ENCODE measurements at places on chromosomes 7 and 10.

DNA sequence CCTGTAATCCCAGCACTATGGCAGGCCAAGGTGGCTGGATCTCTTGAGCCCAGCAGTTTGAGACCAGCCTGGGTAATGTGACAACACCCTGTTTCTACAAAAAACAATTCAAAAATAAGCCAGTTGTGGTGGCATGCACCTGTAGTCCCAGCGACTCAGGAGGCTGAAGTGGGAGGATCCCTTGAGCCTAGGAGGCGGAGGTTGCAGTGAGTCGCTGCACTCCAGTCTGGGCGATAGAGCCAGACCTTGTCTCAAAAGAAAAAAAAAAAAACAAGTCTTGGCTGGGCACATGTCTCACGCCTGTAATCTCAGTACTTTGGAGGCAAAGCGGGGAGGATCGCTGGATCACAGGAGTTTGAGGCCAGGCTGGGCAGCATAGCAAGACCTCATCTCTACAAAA lies 74.6 kb upstream of the PDSS1 start:
- DNase-seq, result peak; percentile 10

- no peak for DNase-seq
Observed at GRCh38 chr10:124316326-124316725, 102.4 kb downstream of the OAT start.

- peak; percentile 54 for DNase-seq
Observed at GRCh38 chr10:10589540-10590303, 427.9 kb upstream of the CELF2 start.

- DNase-seq, result no peak
Observed at GRCh38 chr7:154947604-154948003, 55.3 kb downstream of the PAXIP1 start.

GRCh38 chr10:26448706-26449435 lies 10.7 kb downstream of the APBB1IP start:
- DNase-seq, result no peak

GRCh38 chr10:102241444-102242117 lies at the start of gene PITX3:
Gene PITX3, minus strand, starts transcription at chr10:102241512. Its CDS starts 9,432 bp downstream, at chr10:102232080.
- peak; percentile 95 for DNase-seq

- peak; percentile 41 for DNase-seq
Observed at GRCh38 chr10:73263693-73264347, 11.4 kb upstream of the MRPS16 start.

DNA sequence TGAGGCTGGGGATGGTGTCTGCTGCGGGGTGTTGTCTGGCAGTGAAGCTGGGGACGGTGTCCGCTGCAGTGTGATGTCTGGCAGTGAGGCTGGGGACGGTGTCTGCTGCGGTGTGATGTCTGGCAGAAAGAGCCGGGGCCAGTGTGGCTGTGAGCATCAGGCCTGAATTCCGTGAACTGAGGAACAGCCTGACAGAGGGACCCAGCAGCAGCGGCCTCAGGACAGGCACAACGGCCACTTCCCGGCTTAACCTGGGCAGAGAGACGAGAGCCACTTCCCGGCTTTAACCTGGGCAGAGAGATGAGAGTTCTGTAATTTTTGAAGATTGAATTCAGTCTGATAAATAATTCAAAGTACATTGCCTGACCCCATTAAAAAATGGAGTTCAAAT lies 321.2 kb downstream of the PTPRN2 start:
- no peak for DNase-seq

DNA sequence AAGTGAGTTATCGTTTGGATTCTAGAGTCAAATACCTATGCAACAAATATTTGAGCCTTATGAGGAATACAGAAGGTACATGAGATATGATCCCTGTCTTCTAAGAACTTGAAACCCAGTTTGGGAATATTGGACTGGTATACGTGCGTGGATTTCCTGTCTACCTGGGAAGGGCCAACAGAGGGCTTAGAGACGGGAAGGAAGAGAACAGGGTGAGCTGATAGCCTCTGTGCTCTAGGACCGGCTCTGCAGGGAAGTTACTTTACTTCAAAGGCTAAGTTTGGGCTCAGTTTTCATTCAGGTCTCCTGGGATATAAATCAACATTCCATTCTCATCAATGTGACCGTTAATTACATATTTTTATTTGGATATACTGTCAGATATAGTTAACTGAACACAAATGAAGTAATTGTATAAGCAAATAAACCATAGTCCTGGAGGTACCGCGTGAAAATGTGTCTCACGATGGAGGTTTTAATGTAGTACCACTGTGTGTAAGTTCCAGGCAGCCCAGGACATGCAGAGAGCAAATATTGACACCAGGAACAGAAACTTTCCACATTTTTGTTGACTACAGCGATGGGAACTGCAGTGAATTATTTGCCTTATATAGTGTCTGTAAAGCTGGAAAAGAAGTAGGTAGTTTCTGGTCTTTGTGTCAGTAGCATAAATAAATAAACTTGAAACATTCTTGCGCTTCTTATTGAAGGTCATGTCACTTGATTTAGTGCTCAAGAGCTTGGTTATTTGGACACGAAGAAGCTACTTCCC lies 8.6 kb downstream of the CHST12 start:
- DNase-seq, result no peak

- no peak for DNase-seq
Observed at GRCh38 chr7:107690084-107690483, 29.5 kb downstream of the SLC26A4 start.

DNA sequence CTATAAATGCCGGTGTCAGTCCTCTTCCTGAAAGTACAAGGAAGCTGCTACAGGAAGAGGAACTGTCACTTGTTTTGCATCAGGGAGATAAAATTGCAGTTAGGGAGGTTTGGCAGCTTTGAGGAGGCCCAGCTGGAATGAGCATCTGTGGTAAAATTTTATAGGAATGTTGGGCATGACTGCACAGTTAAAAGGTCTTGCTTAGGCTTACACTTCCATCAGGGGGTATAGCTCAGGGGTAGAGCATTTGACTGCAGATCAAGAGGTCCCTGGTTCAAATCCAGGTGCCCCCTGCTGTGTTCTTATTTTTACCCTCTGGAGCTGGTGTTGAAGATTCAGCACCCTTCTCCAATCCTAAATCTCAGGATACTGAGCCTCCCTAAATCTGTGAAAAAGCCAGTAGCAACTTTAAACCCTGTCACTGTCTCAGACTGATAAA lies 65.9 kb downstream of the ZNF467 start:
- peak; percentile 29 for DNase-seq

GRCh38 chr10:120794390-120794789 lies 56.8 kb upstream of the WDR11 start:
- DNase-seq, result no peak

- DNase-seq, result peak; percentile 35
Observed at GRCh38 chr7:151429560-151430331, 10.2 kb downstream of the CRYGN start.

- DNase-seq, result peak; percentile 27
Observed at GRCh38 chr10:98790817-98791216, 344.1 kb upstream of the HPS1 start.

DNA sequence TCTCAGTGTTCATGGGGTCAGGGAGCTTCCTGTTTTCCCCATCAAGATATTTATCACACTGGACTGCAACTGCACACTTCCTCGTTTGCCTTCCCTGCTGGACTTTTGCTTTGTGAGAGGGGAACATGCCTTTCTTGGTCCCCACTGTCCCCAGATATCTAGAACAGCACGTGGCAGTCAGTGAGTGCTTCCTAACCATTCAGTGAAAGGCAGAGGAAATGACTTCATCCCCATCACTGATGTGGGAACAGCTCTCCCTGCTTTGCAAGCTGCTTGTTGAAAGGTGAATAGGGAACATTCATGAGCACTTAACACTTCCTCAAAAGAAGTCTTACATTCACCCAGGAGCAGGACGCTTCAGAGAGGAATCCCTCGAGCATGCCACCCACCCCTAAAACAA lies 135.4 kb downstream of the MYOF start:
- DNase-seq, result no peak

DNA sequence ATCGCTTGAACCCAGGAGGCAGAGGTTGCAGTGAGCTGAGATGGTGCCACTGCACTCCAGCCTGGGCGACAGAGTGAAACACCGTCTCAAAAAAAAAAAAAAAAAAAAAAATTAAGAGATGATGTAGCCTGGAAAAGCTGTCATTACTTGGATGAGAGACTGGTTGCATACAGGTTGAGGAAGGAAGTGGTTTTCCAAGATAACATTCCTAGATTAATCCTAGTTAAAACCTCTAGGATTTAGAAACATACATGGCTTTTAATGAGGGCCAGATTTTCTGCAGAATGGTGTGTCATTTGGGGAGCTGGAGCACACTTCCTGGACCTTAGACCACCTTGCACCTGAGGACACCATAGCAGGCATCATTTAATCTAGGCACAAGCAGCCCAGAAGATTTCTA lies 17.8 kb downstream of the VWA2 start:
- no peak for DNase-seq

- DNase-seq, result no peak
Observed at GRCh38 chr7:46163246-46163645, 242.2 kb upstream of the IGFBP3 start.

- DNase-seq, result no peak
Observed at GRCh38 chr7:6128205-6128604, 97.0 kb downstream of the ANKRD61 start.

GRCh38 chr10:125231116-125231812 lies 70.9 kb upstream of the CTBP2 start:
- DNase-seq, result peak; percentile 98

- DNase-seq, result no peak
Observed at GRCh38 chr7:19814776-19815175, 41.4 kb upstream of the TMEM196 start.

GRCh38 chr10:132908621-132909295 lies 33.6 kb downstream of the CFAP46 start:
- DNase-seq, result no peak

GRCh38 chr7:12684733-12685132 lies 2.7 kb upstream of the ARL4A start:
- no peak for DNase-seq

GRCh38 chr7:14195871-14196270 lies 206.4 kb upstream of the ETV1 start:
- peak; percentile 27 for DNase-seq

- no peak for DNase-seq
Observed at GRCh38 chr10:103215601-103216000, 22.5 kb upstream of the NT5C2 start.

- no peak for DNase-seq
Observed at GRCh38 chr10:96500519-96500918, 13.2 kb downstream of the TLL2 start.

DNA sequence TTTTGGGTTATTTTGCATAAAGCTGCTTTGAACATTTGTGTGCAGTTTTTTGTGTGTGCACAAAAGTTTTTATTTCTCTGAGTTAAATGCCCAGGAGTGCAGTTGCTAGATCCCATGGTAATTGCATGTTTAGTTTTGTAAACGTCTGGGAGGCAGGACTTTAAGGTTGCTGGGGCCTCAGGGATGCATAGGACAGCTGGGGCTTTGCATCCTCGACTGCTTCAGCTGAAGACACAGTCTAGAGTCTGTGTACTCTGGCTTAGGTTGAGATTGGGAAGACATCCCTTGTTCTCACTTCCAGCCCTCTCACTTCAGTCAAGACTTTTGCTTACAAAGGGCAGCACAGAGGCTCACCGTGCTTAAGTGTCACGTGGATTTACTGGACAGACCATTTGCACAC lies 94.5 kb upstream of the INSYN2A start:
- DNase-seq, result no peak

GRCh38 chr7:159012353-159013069 lies 132.2 kb downstream of the VIPR2 start:
- no peak for DNase-seq

DNA sequence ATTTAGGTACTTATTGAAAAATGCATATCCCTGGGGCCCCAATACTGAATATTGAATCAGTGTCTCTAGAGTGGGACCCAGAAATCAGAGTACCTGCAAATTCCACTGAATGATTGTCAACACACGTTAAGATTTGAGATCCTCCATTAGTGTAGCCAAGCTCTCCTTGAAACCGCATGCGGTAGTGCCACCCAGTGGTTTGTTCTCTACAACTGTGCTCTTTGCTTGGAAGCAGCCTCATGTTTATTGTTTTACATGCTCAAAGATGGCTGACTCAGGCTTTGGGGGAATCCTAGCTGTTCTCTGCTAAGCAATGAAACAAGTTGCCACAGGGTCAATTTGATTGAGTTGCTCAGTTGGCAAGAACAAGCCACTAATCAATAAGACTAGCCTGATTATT lies 340.2 kb upstream of the CELF2 start:
- DNase-seq, result peak; percentile 81

DNA sequence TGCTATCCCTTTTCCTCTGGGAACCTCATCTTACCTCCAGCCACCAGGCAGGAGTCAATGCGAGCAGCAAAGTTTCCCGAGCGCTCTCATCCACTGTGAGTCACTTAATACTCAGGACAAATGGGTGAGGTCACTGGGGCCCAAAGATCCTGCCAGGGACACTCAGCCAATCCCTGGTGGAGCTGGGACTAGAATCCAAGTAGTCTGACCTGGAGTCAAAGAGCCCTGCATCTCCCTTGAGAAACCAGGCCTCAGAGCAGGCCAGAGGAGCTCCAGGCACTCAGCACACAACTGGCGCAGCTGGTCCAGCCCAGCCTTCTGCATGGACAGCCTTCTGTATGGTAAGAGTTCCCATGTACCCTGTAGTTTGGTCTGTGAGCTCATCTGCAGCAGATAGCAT lies 142.3 kb downstream of the MAPK8 start:
- DNase-seq, result peak; percentile 63

DNA sequence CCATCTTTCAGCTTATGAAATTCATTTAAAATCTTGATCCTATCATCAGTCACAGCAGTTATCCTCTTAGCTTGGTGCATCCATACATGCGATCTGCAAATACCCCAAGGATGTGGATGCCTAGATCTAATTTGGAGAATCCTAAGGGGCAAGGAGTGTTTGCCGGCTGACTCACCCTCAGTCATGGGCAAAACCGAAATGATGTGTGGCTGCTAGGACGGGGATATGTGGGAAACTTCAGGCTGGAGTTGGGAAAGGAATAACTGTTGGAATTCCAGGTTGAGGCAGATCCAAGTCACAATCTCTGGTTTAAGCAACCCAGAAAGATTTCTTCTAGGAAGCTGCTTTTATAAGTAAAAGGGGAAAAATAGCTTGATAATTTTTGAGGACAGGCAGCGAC lies 19.7 kb upstream of the GOT1 start:
- DNase-seq, result no peak

- no peak for DNase-seq
Observed at GRCh38 chr7:137258552-137258951, 85.0 kb downstream of the PTN start.

- no peak for DNase-seq
Observed at GRCh38 chr7:159121068-159121467, 23.6 kb downstream of the VIPR2 start.
